ENCODE measurements at places on chromosomes 6 and 20.

DNA sequence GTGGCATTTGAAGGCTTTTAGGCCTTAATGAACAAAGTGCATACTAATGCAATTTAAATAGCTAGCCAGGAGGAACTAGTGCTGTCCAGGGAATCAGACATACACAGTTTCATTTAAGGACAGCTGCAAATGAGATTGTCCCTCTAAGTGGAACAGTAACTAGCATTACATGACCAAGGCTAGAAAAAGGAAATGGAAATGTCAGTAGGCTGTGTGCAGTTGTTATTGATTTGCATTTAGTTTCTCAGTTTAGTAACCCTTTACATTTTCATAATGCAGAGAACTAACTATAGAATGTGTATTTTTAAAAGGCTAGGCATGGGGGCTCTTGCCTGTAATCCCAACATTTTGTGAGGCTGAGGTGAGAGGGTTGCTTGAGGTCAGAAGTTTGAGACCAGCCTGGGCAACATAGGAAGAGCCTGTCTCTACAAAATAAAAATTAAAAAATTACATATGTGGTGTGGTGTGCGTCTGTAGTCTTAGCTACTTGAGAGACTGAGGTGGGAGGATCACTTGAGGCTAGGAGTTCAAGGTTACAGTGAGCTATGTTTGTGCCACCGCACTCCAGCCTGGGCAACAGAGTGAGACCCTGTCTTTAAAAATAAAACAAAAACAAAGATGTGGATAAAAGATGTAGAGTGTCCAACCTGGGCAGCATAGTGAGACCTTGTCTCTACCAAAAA, 468.0 kb downstream of the UTRN start:
- H3K4me3 ChIP-seq: no peak overlapping the region
- no peaks in the 10 kb centered on the region for H3K27me3 ChIP-seq
- H3K4me1 ChIP-seq: no peaks in the 10 kb centered on the region
- peaks cover 41% of the 10 kb centered on the region for H3K36me3 ChIP-seq
- no peak overlapping the region for H3K27ac ChIP-seq

DNA sequence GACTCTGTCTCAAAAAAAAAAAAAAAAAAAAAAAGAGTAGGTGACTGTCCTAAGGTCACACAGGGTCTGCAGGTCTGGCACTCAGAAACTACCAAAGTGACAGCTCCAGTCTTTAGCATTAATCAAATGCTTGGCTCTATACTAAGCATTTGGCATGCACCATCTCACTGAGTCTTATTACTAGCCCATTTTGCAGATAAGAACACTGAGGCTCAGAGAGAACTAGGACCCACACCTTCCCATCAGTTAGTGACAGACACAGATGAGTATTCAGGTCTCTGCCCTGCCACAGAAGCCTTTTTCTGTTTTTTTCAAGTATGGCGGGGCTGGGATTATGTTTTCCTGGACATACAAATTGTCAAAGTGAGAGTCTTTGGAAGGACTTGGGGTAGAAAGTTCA, 23.1 kb upstream of the VSTM2L start:
- H3K36me3 ChIP-seq: no peaks in the 10 kb centered on the region
- H3K27ac ChIP-seq: no peak overlapping the region
- no peak overlapping the region for H3K4me3 ChIP-seq
- DNase-seq: no peak
- no peaks in the 10 kb centered on the region for H3K27me3 ChIP-seq

DNA sequence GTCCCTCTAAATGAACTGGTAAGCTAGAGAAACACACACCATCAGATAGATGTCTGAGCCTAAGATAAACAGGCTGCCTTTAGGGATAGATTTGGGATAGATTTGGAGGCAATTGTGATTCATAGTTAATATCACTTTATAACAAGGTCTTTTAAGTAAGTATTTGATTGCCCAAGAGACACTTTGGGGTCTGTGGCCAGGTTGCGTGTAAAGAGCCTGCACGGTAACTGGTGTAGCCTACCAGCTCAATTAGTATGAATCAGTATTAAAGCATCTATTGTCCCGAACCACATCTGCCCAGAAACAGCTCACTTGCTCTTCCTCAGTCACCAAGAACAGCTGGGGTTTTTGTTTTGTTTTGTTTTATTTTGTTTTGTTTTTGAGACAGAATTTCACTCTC, 193.3 kb downstream of the SASH1 start:
- no peaks in the 10 kb centered on the region for H3K36me3 ChIP-seq
- H3K4me1 ChIP-seq: no peaks in the 10 kb centered on the region
- no peak for DNase-seq
- no peaks in the 10 kb centered on the region for H3K27me3 ChIP-seq

- H3K36me3 ChIP-seq: peaks cover 47% of the 10 kb centered on the region
- no peak overlapping the region for H3K4me3 ChIP-seq
- H3K4me1 ChIP-seq: peaks cover 21% of the 10 kb centered on the region
- no peak overlapping the region for H3K27ac ChIP-seq
- H3K27me3 ChIP-seq: no peaks in the 10 kb centered on the region
- no peak for DNase-seq
These were observed 119.1 kb upstream of the SLC2A12 start for GRCh38 chr6:134171517-134171916.

DNA sequence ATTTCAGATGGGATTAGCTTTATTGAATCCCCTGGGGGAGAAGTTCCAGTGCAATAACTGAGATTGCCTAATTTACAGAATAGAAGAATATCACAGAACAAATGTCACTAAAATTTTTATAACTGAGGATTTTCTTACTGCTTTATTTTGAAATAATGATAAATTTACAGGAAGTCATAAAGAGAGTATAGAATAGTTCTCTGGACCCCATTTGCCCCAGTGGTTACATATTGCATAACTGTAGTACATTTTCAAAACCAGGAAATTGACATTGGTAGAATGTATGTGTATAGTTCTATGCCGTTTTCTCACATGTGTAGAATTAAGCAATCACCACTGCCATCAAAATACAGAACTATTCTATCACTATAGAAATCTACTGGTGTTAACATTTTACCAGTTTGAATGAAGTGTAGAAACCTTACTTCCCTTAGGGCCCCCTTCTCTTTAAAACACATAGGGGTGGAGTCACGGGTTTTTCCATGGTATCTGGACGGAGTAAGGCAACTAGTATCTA, 18.3 kb downstream of the KIF6 start:
- H3K27ac ChIP-seq: no peak overlapping the region
- no peaks in the 10 kb centered on the region for H3K36me3 ChIP-seq
- no peak for DNase-seq
- H3K27me3 ChIP-seq: no peaks in the 10 kb centered on the region

DNA sequence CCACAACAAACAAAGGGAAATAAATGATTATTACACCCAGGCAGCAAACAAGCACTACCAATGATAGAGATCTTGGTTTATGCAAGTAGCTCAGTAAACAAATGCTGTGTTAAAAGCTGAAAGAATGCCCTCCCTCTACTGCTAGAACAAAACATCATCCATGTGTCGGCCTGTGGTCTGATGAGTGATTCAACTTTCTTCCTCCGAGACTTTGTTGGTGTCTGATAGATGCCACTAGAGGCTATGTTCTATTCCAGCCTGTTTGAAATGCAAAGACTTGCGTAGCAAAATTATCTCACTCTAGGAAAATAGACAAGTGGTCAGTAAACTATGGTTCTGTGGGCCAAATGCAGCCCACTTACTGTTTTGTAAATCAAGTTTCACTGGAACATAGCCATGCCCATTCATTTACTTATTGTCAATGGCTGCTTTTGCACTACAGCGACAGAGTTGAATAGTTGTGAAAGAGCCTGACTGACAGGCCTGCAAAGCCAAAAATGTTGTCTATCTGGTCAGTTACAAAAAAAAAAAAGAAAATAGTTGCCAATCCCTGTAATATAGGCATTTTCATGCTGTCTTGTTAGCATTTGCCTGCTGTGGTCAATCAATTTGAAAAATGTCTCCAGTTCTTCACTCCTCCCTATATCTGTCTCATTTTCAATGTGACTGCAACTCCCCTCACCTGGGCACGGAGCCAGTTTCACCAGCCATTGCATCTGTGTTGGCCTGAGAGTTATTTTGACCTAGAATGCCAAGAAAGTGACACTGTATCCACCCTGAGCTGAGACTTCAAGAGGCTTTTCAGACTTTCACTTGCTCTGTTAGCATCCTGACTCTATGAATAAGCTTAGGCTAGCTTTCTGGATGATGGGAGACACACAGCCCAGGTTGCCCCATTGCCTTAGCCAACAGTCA, 544.6 kb upstream of the BTBD3 start:
- H3K4me3 ChIP-seq: no peak overlapping the region
- H3K4me1 ChIP-seq: no peaks in the 10 kb centered on the region
- no peaks in the 10 kb centered on the region for H3K27me3 ChIP-seq
- no peaks in the 10 kb centered on the region for H3K36me3 ChIP-seq
- no peak overlapping the region for H3K27ac ChIP-seq

- no peak overlapping the region for H3K4me3 ChIP-seq
- H3K27me3 ChIP-seq: no peaks in the 10 kb centered on the region
- H3K4me1 ChIP-seq: no peaks in the 10 kb centered on the region
- no peak overlapping the region for H3K27ac ChIP-seq
These were observed 19.8 kb downstream of the CYP21A2 start for GRCh38 chr6:32057966-32058365.

DNA sequence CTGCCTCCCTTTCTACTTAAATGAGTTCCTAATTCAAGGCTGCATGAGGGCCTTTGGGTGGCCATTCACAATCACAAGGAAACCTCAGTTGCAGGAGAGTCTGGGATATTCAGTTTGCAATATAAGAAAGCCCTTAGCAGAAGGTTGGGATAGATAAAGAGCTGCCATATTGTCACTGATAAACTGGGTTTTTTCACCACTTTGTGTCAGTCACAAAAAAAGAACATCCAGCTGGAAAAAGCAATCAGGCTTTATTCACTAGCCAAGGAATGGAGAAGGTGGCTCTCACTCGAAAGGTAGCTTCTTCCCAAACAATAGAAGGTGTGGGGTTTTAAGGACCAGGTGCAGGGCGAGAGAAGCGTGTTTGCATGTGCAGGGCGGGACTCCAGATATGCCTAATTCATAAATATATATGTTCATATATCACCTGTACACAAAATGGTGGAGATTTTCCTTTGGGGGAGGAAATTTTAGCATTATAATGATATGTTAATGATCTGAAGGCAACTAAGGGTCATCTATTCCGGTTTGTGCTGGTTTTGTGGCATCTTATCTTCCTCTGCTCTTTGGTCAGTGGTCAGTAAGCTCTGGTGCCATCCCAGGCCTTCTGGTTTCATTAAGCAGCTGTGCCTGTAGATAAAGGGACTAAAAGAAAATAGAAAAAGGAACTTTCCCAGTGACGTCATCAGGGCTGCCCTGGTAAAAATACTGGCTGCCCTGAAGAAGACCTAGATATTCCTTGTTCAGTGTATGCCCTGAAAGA, 97.1 kb upstream of the IYD start:
- no peak overlapping the region for H3K27ac ChIP-seq
- no peak overlapping the region for H3K4me3 ChIP-seq
- no peaks in the 10 kb centered on the region for H3K36me3 ChIP-seq
- no peaks in the 10 kb centered on the region for H3K27me3 ChIP-seq

GRCh38 chr6:157428427-157429202, 47.6 kb downstream of the ZDHHC14 start:
- H3K36me3 ChIP-seq: no peaks in the 10 kb centered on the region
- no peak for DNase-seq
- H3K27ac ChIP-seq: no peak overlapping the region
- H3K27me3 ChIP-seq: no peaks in the 10 kb centered on the region
- no peak overlapping the region for H3K4me3 ChIP-seq

- no peak for DNase-seq
- no peak overlapping the region for H3K4me3 ChIP-seq
- no peaks in the 10 kb centered on the region for H3K4me1 ChIP-seq
- no peak overlapping the region for H3K27ac ChIP-seq
- no peaks in the 10 kb centered on the region for H3K36me3 ChIP-seq
These were observed 30.7 kb upstream of the RIN2 start for GRCh38 chr20:19727251-19727847.

Data from effector memory CD4-positive, alpha-beta T cell (primary cell).